ENCODE measurements at places on chromosomes 1 and 21.
A peak's percentile ranks its signal among the peaks of the same experiment; 100 is the strongest.

DNA sequence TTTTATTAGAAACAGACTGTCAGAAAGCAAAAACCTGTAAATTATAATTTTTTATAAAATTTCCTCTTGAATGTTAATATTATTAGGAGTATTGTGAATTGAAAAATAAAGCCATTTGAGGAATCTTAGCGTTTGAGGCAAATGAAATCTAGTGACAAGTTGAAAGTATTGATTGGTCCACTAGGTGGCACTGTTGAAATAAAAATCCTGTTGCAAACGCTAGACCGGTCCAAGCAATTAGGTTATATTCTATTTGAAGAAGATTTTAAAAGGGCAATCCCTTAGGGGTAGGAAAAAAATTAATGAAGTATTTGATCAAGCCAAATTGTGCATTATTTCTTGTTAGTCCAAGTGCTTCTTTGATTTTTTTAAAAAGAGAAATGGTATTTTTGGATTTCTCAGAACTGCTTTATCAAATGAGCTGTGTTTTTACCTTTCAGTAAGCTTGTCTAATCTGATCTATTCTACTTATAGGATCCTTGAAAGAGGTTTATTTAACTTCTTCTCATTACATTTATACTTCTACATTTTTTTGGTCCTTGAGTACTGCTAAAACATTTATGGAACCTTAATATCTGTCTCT lies 57.7 kb downstream of the ATG4C start:
- peak; percentile 69 for DNase-seq

GRCh38 chr1:14442669-14443068 lies 155.8 kb upstream of the KAZN start:
- no peak for DNase-seq

- DNase-seq, result no peak
These were observed 28.1 kb downstream of the VANGL1 start for GRCh38 chr1:115669886-115670285.

GRCh38 chr21:31310750-31311149 lies 33.3 kb downstream of the TIAM1 start:
- DNase-seq, result peak; percentile 16

DNA sequence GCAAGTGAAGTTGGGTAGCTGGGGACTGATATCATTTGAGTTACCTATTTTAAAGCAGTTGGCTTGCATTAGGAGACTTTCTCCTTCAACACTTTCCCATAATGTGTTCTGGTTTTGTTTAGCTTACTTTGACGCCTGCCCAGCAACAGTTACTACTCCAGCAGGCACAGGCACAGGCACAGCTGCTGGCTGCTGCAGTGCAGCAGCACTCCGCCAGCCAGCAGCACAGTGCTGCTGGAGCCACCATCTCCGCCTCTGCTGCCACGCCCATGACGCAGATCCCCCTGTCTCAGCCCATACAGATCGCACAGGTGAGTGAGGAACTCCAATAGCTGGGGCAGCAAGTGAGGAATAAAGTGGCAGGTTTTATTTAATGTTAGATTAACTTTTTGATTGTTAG lies 144.3 kb downstream of the CD247 start:
- DNase-seq, result no peak

- no peak for DNase-seq
These were observed 63.6 kb downstream of the RUNX3 start for GRCh38 chr1:24866211-24867083.

- peak; percentile 46 for DNase-seq
These were observed at the start of gene HMCN1 for GRCh38 chr1:185733818-185734735. Gene HMCN1, plus strand, starts transcription at chr1:185734391. Its CDS starts 389 bp downstream, at chr1:185734780.

DNA sequence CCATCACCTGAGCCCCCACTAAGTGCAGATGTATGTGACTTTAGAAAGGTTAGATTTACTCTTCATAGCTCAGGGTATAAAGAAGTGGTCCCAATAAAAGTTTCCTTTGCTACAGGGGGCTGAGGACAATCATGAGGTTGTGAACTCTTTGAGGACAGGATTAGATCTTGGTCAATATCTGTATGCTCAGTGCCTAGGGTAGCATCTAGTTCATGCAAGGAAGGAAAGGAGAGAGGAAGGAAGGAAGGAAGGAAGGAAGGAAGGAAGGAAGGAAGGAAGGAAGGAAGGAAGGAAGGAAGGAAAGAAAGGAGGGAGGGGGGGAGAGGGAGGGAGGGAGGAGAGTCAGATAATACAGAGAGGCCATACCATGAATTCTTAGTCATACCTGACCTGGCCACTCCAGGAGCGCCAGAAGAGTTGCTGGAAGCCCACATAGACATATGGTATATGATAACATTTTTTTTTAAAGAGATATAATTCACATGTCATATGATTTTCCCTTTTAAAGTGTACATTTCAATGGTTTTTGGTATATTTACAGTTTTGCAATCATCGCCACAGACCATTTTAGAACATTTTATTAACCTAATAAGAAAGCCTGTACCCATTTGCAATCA lies 9.7 kb upstream of the CSRP1 start:
- no peak for DNase-seq

DNA sequence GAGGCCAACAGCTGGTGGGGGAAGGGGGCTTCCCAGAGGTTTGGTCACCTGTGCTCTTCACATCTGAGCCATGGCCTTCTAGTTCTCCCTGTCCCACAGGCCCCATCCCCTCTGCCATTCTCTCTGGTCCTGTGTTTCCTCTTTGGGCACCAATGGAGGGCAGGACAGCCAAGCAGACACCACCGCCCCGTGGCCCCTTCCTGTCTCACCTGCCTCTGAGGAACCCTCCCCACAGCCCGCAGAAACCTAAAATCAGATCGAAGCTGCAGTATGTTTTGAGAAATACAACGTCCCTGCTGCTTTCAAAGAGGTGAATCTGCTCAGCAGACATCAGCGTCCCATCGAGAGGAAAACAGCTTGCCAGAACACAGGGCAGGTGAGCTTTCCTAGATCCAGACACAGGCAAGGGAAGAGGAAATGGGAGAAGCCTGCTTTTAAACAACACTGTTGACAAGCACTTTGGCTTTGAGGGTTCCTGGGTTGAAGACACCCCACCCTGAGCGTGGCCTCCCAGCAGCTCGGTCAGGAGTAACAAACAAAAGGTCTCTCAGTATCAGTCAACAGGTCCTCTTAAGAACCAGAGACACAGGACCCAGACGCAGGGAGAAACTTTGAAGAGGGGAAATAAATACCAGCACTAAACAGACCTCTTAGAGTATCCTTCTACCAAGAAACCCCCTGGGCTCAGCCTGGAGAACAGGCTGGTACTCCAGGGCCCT lies 2.3 kb downstream of the PANK4 start:
- DNase-seq, result no peak

All from NCI-H146 (cell line).